Stomach (tissue), 19 donors: ENCODE measurements at places on chromosomes 11 and 22. TPM values are rescaled to one million over a fixed set of nuclear protein-coding genes. Genes with fewer than 3 reads are reported as not detected.

- no peak for DNase-seq
- H3K36me3 ChIP-seq = no peaks in the 10 kb centered on the region
- H3K27me3 ChIP-seq = no peaks in the 10 kb centered on the region
- H3K4me3 ChIP-seq = no peak overlapping the region
- H3K27ac ChIP-seq = no peak overlapping the region
These were observed 401.6 kb upstream of the CCDC90B start for GRCh38 chr11:83687787-83688186.

DNA sequence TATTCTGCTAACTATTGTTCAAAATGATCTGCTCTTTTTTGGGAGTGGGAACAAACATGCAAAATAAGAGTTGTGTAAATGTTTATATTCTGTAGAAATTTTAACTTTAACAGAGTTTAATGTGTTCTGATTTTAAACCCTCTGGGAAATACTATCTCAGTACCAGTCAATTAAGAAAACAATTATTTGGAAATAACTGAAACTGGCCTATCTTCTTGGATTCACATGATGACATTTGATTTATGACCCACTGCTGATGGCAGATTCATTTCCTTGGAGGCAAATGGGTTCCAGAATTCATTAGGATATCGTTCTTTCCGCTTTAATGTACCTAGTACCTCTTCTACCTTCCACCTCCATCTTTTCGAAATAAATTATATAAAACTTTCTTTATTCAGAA, 5.5 kb downstream of the SIK2 start:
- no peak for DNase-seq
- H3K27ac ChIP-seq = no peak overlapping the region
- H3K36me3 ChIP-seq = no peaks in the 10 kb centered on the region
- H3K4me3 ChIP-seq = no peak overlapping the region
- H3K27me3 ChIP-seq = no peaks in the 10 kb centered on the region

The TRPM5 gene
- 0.55 TPM for total RNA-seq

GRCh38 chr22:38871360-38872171, 450 bp downstream of the CBX6 start:
- H3K36me3 ChIP-seq = peaks cover 11% of the 10 kb centered on the region
- H3K4me3 ChIP-seq = peak overlapping the region; percentile 58
- H3K27me3 ChIP-seq = no peaks in the 10 kb centered on the region
- peak overlapping the region; percentile 92 for H3K27ac ChIP-seq

- no peak overlapping the region for H3K4me3 ChIP-seq
- peak; percentile 71 for DNase-seq
- H3K27me3 ChIP-seq = peaks cover 8% of the 10 kb centered on the region
- no peak overlapping the region for H3K27ac ChIP-seq
- H3K4me1 ChIP-seq = peaks cover 6% of the 10 kb centered on the region
These were observed 42.1 kb upstream of the ISX start for GRCh38 chr22:35023692-35024363.

GRCh38 chr22:48493733-48494132, 1333.9 kb downstream of the BRD1 start:
- H3K27me3 ChIP-seq = peaks cover 9% of the 10 kb centered on the region
- no peak overlapping the region for H3K27ac ChIP-seq
- H3K4me3 ChIP-seq = no peak overlapping the region
- no peaks in the 10 kb centered on the region for H3K36me3 ChIP-seq
- peaks cover 17% of the 10 kb centered on the region for H3K4me1 ChIP-seq
